NCI-H69 (cell line): ENCODE measurements at places on chromosomes 2 and 18.

GRCh38 chr18:66825347-66825746 lies 221.5 kb upstream of the CDH19 start:
- DNase-seq, result no peak

DNA sequence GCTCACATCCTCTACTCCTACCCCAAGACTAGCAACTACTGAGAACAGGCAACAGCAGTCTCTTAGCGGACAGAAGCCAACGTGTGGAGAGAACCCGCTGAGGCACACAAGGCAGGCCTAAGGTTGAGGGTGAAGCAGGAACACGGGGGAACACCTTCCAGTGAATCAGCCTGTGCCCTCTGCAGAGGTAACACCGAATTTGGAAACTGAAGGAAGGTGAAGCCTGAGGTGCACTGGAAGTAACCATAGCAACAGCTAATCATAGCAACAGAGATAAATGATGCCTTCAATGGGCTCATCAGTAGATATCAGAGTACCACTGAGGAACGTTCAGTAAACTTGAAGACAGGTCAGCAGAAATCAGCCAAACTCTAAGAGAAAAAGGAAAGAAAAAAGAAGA lies 43.3 kb downstream of the OSBPL1A start:
- no peak for DNase-seq

GRCh38 chr2:167752734-167753133 lies 494.7 kb downstream of the STK39 start:
- DNase-seq, result no peak

DNA sequence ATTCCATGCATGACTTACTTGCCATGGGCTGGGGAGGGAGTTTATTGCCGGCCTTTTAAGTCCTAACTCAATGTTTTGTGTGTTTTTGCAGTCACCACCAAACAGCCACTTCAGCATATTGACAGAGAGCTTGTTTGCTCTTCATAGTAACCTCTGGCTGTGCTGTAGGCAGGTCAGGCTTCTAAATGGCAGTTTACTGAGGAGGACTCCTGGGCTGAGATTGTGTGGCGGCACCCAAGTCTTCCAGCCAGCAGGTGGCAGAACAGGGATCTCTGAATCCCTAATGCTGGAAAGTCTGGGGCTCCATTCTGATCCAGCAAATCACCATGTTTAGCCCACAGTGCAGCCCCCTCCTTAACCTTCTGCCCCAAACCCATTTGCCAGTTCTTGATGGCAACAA lies 121.2 kb downstream of the CAPN13 start:
- DNase-seq, result peak; percentile 91

GRCh38 chr18:58325494-58325893 lies 281.5 kb downstream of the NEDD4L start:
- DNase-seq, result no peak

GRCh38 chr2:210913461-210913860 lies 357.1 kb downstream of the CPS1 start:
- DNase-seq, result no peak

DNA sequence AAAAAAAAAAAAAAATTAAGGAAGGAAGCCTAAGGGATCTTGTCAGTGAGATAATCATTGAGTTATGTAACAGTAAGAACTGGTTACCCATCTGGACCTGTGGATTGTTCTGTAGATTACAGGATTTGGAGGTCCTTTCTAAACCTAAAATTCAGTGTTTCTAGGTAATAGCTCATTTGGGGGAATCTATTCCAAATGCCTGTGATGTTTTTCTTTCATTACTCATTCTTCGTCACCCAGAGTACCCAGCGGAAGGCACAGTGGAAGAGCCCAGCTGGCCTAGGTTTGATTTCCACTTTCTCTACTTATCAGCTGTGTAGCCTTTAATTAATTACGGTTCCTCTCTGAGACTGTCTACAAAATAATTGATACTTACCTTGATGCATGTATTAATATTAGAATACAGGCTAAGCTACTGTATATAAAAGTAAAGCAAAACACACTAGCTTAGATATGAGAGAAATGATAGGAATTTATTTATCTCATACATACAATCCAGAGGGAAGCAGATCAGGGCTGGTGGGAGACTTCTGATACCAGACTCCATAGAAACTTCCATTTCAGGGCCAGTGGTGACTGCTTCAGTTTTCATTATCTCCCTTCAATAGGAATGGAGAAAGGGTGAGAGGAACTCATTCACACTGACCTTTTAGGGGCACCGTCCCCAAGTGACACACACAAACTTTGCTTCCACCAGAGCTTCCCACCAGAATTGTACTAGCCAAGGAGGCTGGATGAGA lies 115.8 kb upstream of the NOSTRIN start:
- DNase-seq, result no peak

DNA sequence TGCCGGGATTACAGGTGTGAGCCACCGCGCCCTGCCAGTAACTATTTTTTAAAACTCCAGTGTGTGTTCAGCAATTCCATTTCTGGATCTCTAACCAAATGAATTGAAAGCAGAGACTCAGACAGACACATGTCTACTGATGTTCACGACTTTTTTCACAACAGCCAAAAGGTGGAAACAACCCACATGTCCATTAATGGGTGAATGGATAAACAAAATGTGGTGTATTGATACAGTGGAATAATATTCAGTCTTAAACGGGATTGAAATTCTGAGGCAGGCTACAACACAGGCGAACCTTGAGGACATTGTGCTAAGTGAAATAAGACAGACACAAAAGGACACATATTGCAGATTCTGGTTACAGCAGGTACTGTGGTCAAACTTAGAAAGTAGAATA lies 55.0 kb downstream of the DDX1 start:
- no peak for DNase-seq

DNA sequence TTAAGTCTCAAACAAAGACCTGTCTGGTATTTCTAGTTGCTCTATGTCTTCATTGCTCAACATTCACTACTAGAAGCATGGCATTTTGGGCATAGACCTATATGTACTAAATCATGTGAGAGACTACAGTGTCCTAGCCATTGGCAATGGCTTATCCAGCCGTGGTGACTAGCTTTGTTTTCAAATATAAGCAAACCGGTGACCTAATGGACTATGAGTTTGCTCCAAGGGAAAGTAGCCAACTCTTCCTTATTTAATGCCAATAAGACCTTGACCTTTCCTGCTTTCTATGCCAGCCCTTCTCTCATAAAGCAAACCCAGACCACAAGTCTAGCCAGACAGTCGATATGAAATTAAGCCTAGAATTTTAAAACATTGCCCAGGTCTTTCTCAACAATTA lies 113.7 kb upstream of the CREB1 start:
- DNase-seq, result peak; percentile 28

DNA sequence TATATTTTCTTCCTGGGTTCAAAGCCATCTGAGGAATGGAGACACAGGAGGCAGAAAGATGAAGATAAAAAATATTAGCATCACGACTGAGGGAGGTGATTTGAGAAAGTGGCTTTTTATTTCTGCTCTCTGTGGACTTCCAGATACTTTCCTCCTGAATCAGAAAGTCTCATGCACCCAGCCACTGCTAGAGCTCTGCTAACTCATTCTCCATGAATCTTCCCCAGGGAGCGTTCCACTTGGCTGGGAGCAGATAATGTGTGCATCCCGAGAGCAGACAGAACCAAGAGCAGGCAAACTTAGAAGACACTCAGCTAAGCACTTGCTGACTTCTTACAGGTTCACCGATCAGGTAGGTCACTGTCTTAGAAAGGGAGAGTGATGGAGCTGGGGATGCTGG lies 264.1 kb upstream of the THUMPD2 start:
- DNase-seq, result no peak

DNA sequence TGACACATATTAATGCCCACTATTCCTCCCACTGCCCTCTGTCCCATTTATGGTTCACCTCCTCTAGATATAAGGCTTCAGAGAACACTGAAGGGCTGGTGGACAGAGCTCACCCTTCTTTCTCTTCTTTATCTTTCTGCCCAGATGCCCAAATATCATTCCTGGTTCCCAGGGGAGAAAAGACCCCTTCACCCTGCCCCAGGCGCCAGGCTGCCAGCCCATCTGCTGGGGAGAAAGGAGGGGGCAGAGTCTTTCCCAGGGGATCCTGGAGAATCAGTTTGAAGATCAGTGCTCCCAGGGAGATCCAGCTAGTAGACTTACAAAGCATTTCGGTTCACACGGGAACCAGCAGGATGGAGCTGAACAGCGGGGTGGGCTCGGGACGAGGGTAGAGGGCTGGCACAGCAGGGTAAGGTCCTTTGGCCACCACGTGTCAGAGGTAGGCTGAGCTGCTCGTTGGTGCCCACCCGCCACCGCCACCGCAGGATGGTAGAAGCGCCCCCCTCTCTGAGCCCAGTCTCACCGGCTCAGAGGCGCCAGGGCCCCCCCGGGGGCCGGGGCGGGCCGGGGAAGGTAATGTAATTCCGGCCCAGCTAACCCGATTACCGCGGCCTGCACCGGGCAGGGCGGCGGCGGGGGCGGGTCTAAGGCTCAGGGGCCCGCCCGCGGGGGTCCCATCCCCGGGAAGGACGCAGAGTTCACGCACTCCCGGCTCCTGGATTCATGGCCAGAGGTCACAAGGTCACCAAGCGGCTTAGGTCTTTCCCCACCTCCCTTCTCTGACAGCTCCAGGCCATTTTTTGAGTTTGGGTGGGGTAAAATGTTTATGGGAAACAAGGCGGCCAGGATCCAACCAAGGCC lies 1.3 kb upstream of the TLX2 start:
- DNase-seq, result no peak

DNA sequence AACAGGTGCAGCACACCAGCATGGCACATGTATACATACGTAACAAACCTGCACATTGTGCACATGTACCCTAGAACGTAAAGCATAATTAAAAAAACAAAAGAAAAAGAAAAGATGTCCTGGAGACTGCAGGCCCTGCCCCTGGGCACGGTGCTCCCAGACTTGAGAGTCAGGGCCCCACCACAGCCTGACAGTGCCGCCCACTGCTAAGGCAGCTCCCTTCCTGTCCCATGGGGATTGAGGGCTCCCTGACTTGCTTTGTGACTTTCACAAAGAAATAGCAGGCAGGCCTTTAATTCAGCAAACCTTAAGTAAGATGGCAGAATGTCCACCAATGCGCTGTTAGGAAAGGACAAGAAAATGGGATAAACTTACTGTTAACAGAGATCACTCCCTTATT lies 116.8 kb downstream of the NDUFA10 start:
- DNase-seq, result no peak

- no peak for DNase-seq
Measured at GRCh38 chr2:223037445-223037800, 14.6 kb upstream of the KCNE4 start.

- no peak for DNase-seq
Measured at GRCh38 chr2:39007875-39008504, 112.9 kb downstream of the SOS1 start.

GRCh38 chr2:109447251-109447661 lies 166.5 kb downstream of the SEPTIN10 start:
- DNase-seq, result no peak

DNA sequence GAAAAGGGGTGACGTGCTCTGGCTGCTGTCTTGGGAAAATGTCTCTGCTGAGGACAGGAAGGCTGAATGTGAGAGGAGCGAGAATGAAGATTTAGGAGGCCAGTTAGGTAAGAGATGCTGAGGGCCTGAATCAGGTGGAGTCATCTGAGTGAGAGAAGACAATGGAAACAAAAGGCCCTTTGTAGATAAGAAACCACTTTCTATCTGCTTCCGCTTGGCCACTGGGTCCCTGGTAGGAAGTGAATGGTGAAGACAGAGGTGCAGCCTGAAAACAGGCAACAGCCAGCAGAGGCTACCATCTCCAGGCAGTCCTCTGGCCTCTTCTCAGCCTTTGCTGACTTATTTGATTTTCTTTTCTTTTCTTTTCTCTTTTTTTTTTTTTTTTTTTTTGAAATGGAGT lies 374.0 kb upstream of the SLC14A2 start:
- DNase-seq, result no peak

GRCh38 chr18:59249199-59249774 lies 24.0 kb downstream of the RAX start:
- peak; percentile 94 for DNase-seq
